Fibroblast of skin of right biceps (primary cell): ENCODE measurements at places on chromosomes 5 and 9.

- peak; percentile 15 for DNase-seq
Observed at GRCh38 chr9:31590091-31590490, 794.4 kb upstream of the ACO1 start.

DNA sequence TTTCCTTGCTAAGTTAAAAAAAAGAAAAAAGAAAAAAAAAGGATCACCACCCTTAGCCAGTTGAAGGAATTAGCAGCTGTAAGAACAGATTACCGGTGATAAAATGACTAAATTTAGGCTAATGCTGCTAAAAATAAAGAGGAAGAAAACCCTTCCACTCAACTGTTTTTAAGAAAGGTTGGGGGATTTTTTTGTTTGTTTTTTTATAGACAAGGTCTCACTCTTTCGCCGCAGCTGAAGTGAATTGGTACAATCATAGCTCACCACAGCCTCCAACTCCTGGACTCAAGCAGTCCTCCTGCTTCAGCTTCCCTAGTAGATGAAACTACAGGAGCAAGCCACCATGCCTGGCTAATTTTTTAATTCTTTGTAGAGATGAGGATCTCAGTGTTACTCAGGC is 101.7 kb downstream of the SNCAIP start:
- no peak for DNase-seq

DNA sequence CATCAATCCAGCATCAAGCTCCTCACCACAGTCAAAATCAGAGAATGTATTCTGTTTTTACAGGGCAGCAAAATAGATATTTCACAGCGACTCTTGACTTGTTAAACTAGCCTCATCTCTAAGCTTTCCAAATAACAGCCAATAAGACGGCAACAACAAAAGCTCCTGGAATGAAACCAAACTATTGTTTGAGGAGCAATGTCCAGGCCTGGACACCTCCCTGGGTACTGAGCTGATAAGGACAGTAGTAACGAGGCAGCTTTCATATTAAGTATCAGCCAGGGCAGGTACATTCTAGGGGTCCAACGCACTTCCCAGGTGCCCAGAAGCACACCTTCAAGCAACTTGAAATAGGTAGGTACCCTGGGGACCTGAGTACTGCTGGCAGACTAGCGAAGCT is 260.3 kb downstream of the ENC1 start:
- DNase-seq, result no peak

GRCh38 chr5:74889523-74890105 is 23.4 kb upstream of the FAM169A start:
- no peak for DNase-seq

GRCh38 chr9:135722365-135722764 is 20.4 kb downstream of the KCNT1 start:
- no peak for DNase-seq

GRCh38 chr5:131981516-131981915 is 29.9 kb downstream of the ACSL6 start:
- DNase-seq, result no peak

DNA sequence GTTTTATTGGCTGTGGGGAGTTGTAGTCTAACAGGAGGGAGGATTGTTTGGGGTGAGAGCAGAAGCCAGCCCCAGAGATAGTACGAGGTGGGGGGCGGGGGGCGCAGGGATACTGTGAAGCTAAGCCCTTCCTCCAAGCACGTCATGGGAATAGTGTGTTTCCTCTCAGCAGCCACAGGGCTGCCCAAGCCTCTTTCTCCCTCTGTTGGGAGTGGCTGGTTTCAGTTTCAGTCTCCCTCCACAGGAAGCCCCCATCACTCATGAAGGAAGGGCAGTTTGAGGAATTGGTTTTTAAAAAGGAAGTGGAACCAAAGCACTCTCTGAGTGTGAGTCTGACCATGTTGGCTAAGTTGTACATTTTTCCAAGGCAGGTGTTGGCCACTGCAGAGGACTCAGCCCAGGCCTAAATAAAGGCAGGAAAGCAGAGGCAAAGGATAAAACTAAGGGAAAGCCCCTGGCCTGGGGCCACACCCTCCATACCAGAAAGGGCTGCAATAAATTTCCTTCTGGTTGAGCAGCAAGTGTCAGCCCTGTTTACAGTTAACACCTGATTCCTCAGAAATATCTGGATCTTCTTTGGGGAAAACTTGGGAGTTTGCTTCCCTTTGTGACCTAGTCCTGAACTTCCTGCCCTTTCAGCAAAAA is 3.2 kb downstream of the RAB24 start:
- DNase-seq, result peak; percentile 71

DNA sequence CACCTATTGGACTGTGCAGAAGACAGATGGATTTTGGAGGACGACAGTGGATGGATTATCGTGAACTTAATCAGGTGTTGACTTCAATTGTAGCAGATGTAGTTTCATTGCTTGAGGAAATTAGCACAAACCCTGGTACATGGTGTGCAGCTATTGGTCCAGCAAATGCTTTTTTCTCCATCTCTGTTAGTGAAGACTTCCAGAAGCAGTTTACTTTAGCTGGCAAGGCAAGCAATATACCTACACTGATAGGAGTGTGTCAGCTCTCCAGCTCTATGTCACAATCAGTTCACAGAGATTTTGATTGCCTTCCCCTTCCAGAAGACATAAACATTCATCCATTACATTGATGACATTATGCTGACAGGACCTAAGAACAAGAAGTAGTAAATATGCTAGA is 35.7 kb upstream of the ROR2 start:
- no peak for DNase-seq

DNA sequence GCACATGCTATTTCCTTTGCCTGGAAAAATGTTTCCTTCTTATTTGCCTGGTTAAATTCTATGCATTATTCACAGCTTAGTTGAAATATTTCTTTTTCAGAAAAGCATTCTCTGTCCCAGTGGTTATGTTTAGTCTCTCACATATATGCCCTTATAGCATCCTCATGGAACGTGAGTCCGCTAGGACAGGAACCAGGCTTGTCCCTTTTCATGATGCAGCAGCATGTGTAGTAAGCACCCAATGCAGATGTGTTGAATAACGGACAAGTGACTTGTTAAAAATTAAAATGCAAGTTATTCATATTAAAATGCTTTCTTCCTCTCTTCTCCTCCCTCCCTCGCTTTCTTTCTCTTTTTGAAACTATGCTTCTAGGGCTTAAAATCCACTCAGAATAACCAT is 349.3 kb downstream of the GLIS3 start:
- DNase-seq, result no peak

DNA sequence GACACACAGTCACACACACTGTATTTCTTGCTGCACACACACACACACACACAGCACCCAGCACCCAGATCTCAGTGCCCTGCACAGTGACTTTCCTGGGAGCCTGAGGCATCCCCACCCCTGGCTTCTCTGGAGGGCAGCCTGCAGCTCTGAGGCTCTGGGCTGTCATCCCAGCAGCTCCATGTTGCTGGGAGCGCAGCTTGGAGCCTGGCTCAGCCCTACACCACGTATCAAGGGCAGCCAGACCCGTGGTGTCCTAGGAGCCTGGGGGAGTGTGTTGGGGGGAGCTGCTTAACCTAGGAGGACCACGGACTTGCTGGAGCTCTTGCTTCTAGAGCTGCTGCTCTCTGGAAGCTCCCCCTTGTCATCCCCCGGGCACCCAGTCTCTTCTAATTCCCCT is 5.2 kb downstream of the IER5L start:
- DNase-seq, result peak; percentile 10

GRCh38 chr9:127915325-127915752 is 1.5 kb downstream of the ST6GALNAC4 start:
- no peak for DNase-seq

- no peak for DNase-seq
Observed at GRCh38 chr9:128371630-128372117, 500 bp downstream of the URM1 start.

GRCh38 chr5:31611002-31611401 is 27.9 kb upstream of the PDZD2 start:
- DNase-seq, result no peak

DNA sequence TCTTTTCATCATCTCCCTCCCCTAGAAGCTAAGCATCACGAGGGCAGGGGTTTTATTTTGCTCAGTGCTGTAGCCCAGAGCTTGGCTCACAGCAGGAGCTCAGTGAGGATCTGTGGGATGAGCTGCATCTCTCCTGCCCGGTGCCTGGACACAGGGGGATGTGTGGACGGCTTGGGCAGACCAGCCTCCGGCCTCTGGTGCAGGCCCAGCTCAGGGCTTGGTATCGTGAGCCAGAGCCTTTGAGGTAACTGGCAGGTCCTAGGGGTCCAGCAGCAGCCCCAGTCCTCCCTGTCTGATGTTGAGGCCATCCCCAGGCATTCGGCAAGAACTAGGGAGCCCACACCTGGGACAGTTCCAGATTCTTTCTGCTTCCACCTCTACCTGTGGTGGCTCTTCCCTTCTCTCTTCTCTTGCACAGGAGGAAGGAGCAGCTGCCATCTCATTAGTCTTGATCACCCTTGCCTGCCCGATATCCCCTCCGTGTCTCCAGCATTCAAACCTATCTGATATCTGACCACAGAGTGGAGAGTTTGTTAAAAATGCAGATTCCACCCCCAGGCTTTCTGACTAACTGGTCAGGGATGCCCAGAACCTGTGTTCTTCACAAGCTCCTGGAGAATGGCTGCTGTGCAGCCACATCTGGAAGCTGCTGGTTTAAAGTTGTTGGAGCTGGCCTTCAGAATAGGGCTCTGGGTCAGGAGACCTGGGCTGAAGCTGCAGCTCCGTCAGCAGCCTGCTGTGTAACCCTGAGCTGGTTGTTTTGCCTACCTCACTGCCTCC is 7.9 kb upstream of the SLC6A7 start:
- DNase-seq, result no peak

- no peak for DNase-seq
Observed at GRCh38 chr9:33112094-33112493, 35.6 kb upstream of the SMU1 start.

GRCh38 chr9:73219985-73220626 is 68.4 kb downstream of the ANXA1 start:
- peak; percentile 45 for DNase-seq

GRCh38 chr5:95241635-95242034 is 43.3 kb downstream of the MCTP1 start:
- DNase-seq, result no peak

- no peak for DNase-seq
Observed at GRCh38 chr5:17425385-17426070, 72.5 kb upstream of the TAF11L2 start.

DNA sequence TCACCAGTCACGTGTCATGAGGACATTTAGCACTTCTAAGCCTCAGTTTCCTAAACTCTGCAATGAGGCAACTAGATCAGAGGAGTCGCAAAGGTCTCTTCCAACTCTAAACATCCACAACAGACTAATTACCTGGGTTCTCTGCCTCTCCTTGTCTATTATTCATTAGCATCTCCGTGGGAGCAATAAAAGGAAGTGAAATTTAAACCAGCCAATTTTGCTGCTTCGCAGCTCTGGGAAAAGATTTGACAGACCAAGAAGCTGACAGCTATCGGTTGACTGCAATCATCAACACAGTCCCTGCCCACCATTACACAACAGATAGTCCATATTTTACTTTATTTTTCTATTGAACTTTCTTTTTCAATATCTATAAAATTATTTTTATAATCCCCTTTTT is 308.9 kb downstream of the NR2F1-AS1 start:
- no peak for DNase-seq

- no peak for DNase-seq
Observed at GRCh38 chr5:111237470-111237869, 13.3 kb downstream of the CAMK4 start.

- no peak for DNase-seq
Observed at GRCh38 chr5:14143546-14143840, 351 bp downstream of the TRIO start.

- DNase-seq, result no peak
Observed at GRCh38 chr9:70000469-70000868, 43.2 kb upstream of the MAMDC2 start.
